ENCODE measurements at places on chromosomes 16 and 17.
A peak's percentile ranks its signal among the peaks of the same experiment; 100 is the strongest.

- DNase-seq: no peak
Observed at GRCh38 chr17:6047966-6048365, 22.2 kb upstream of the WSCD1 start.

- no peak for DNase-seq
Observed at GRCh38 chr17:39775031-39775430, 37.3 kb downstream of the GRB7 start.

- no peak for DNase-seq
Observed at GRCh38 chr16:1817716-1818115, 8.9 kb downstream of the HAGH start.

DNA sequence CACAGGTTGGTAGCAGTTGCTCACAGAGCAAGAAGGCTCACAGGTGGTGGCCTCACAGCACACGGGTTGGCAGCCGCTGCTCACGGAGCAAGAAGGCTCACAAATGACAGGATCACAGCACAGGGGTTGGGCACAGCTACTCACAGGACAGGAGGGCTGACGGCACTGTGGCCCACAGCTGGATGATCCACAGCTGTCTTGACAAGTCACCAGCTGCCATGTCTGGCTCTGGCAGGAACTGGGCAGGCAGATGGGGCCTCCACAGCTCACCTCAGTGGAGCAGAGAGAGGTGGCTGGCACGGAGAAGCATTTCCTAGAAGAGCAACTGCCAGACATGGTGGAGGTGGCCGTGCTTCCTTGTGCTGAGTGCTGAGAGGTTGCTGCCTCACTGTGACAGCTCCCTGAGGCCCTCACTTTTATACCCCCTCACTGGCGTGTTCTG is at the start of gene KRTAP16-1:
KRTAP16-1 (minus strand) TSS at position 392 of the 442 bp plus-strand sequence; CDS start at position 336, 56 bp downstream.
- DNase-seq: peak; percentile 28

DNA sequence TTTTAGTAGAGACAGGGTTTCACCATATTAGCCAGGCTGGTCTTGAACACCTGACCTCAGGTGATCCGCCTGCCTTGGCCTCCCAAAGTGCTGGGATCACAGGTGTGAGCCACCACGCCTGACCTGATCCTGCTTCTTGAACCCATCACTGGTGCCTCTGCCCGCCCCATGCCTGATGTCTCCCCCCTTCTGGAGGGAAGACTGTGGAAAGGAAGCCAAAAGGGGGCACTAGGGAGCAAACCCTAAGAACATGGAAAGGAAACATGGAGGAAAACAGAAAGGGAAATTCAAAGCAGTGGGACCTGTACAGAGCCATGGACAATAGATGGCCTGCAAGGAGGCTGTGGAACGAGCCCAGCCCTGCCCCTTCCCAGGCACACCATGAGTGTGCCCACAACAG is 31.1 kb upstream of the FASN start:
- DNase-seq: no peak

GRCh38 chr16:15037003-15037402 is 18.9 kb downstream of the NTAN1 start:
- DNase-seq: no peak

GRCh38 chr16:4714996-4715395 is 19.1 kb downstream of the ANKS3 start:
- no peak for DNase-seq

DNA sequence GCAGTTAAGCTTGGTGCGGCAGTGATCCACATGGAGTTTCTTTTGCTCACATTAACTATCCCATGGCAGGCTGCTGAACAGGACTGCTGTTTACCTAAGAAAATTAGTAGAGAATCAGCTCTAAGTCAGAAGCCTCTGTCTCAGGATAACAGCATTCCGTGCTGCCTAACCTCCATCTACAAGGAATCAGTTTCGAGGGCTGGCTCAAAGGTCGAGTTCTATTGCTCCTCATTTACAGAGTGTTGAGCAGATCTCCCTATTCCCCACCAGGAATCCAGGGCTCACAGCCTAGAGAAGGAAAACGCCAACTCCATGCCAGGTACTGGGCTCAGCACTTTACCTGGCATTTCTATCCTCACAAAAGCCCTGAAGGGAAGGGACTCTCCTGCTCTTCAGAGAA is 9.9 kb downstream of the GINS2 start:
- no peak for DNase-seq

DNA sequence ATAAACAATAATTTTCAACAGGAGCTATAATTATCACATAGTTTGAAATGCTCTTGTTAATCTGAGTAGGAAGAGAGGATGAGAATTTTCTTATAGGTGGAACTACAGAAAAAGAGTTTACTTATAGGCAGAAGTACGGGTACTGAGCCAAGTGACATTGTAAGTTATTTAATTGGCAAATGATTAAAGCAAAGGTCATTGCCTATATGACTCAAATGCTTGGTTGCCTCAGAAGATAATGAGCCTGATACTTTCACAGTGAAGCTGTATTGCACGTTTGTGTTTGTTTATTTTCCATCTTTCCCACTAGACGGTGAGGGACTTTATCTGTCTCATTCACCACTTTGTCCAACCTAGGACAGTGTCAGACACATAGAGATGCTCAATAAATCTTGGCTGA is 749.3 kb downstream of the MAF start:
- no peak for DNase-seq

GRCh38 chr16:63195336-63195735 is 1159.1 kb upstream of the CDH8 start:
- DNase-seq: no peak

- no peak for DNase-seq
Observed at GRCh38 chr17:70307430-70308225, 138.3 kb downstream of the KCNJ2 start.

GRCh38 chr16:49742428-49743202 is 113.3 kb downstream of the ZNF423 start:
- DNase-seq: no peak

- peak; percentile 72 for DNase-seq
Observed at GRCh38 chr16:58511933-58512815, 3.1 kb upstream of the SETD6 start.

DNA sequence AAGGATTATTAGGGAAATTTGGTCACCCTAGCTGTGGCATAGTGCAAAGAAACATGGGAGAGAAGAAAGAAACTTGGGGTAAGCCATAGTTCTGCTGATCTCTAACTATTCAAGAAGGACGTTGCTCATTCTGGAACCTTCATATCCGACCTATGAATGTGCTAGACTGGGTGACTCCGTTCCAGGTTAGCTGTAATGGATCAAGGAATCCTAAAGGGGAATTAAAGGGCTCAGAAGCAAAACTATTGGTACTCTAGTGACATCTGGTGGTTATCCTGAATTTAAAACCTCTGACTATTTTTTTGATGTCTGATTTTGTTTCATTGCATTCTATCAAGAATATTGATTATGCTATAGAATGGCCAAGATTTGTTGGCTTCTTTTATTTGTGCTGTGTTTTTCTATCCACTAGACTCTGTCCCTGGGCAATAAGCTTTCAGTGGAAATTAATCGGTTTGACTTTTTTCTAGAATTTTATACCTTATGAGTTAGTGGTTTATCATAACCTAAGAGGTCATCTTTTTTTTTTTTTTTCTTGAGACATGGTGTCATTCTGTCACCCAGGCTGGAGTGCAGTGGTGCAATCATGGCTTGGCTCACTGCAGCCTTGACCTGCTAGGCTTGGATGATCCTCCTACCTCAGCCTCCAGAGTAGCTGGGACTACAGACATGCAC is 19.5 kb downstream of the PCTP start:
- DNase-seq: no peak

DNA sequence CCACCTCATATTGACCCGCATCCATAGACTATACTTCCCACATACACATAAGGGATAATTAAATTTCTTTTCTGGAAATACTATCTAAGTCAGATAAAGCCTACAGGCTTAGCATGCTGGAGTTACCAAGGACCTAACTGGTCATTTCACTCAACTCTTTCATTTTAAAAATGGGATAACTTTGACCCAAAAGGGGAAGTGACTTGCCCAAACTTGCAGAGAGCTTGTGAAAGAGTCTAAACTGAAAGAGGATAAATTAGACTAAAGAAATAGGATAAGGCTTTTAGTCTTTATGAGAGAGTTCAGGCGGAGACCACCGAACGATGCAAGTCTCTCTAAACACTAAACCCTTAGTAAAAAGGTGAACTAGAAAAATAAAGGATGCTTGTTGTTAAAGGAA is 3.9 kb upstream of the KRT33A start:
- DNase-seq: no peak

- peak; percentile 27 for DNase-seq
Observed at GRCh38 chr17:15260376-15261257, 4.5 kb downstream of the PMP22 start.

GRCh38 chr17:70373369-70373768 is 204.0 kb downstream of the KCNJ2 start:
- DNase-seq: no peak

GRCh38 chr17:31830971-31831858 is 27.8 kb downstream of the COPRS start:
- DNase-seq: no peak

- no peak for DNase-seq
Observed at GRCh38 chr16:72749091-72749490, 298.8 kb downstream of the ZFHX3 start.

DNA sequence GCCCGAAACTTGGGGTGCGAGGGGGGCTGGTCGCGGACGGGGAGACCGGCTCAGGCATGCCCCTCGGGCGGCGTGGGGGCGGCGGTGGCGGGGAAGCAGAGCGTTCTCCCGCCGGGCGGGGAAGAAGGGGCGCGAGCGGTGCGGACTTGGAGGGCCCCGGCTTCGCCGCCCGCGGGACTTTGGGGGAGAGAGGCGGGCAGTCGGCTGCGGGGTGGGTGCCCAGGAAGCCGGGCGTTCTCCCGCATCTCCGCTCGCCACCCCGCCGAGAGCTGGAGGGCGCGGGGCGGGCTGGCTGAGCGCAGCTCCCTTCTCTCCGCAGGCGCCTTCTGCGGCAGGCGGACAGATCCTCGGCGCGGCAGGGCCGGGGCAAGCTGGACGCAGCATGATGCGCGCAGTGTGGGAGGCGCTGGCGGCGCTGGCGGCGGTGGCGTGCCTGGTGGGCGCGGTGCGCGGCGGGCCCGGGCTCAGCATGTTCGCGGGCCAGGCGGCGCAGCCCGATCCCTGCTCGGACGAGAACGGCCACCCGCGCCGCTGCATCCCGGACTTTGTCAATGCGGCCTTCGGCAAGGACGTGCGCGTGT is 772 bp downstream of the NTN1 start:
- DNase-seq: no peak

GRCh38 chr16:2952679-2953078 is 11.4 kb upstream of the KREMEN2 start:
- DNase-seq: no peak

GRCh38 chr16:85200471-85201278 is 88.4 kb upstream of the CIBAR2 start:
- no peak for DNase-seq

GRCh38 chr17:8522577-8522976 is 86.9 kb downstream of the NDEL1 start:
- DNase-seq: no peak

DNA sequence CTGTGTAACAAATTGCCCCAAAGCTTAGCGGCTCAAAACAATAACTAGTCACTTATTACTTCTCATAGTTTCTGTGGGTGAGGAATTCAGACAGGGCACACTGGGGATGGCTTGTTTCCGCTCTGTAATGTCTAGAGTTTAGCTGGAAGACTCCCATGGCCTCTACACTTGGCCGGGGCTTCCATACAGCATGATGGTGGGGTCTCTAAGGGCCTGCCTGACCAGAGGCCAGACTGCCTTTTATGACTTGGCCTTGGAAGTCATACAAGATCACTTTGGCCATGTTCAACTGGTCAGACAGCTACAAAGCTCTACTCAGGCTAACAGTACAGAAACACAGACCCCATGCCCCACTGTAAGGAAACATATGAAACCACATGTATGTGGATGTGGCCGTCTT is 8.2 kb downstream of the GLP2R start:
- no peak for DNase-seq

- DNase-seq: no peak
Observed at GRCh38 chr17:1158879-1159278, 20.9 kb downstream of the ABR start.

DNA sequence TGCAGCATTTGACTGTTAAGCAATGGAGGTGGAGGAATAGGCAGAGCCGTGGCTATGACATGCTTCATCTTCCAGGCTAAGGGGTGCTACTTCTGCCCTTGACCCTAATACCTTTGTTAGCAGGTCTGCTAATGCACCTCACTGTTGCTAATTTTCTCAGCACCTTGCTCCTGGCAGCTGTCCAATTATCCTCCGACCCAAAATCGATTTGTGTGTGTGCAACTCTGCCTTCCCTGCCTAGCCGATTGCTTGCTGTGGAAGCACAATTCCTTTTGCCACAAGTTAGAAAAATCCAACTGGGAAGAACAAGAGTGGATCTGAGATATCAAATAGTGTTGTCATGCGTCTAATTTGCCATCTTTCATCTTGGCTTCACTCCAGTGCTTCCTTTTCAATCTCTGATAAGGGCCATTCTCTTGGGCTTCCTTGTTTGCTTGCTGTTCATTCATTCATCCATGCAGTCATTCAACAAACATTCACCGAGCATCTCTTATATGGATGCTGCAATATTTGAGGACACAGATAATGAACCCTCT is 422.8 kb downstream of the RBFOX1 start:
- DNase-seq: no peak

DNA sequence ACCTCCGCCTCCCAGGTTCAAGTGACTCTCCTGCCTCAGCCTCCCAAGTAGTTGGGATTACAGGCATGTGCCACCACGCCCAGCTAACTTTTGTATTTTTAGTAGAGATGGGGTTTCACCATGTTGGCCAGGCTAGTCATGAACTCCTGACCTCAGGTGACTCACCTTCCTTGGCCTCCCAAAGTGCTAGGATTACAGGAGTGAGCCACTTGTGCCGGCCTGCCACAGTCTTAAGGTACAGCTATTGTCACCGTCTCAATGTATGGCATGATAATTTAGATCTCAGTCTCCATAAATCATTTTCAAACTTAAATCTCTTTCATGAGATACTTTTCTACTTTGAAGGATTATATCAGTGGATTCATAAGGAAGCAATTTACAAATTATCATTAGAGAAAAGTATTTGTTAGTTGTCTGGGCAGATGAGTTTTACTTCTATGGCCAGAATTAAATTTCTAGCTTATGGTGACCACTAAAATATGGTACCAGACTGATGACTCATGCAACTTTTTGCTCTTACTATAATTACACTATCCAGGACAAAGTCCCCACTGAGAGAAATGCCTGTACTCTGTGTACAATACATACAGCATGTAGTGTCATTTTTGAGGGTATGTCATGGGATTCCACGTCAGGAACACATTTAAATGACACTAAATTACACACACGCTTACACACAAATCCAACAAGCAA is 1230.3 kb upstream of the GOT2 start:
- no peak for DNase-seq

DNA sequence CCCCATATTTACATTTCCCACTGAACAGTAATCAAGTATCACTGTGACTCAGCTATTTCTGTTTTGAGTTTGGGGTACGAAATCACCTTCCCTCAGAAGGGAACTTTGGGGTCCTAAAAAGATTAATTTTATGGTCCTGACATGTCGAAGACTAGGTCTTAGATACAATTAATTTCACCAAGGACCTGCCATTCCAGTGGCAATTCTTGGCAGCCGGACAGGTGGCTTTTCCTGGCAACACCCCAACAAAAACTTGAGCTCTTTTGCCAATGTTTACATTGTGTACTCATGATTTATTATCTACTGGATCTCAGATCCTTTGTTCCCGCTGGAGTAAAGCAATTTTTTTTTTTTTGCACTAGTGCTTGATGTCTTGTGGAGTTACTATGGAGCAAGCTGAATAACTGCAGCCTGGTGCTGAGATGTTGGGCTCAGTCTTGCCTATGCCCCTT is 14.4 kb downstream of the SLFN5 start:
- no peak for DNase-seq

- no peak for DNase-seq
Observed at GRCh38 chr17:46180892-46181274, 12.3 kb downstream of the KANSL1 start.
